Calu3 (cell line): ENCODE measurements at places on chromosomes 6 and 20.

DNA sequence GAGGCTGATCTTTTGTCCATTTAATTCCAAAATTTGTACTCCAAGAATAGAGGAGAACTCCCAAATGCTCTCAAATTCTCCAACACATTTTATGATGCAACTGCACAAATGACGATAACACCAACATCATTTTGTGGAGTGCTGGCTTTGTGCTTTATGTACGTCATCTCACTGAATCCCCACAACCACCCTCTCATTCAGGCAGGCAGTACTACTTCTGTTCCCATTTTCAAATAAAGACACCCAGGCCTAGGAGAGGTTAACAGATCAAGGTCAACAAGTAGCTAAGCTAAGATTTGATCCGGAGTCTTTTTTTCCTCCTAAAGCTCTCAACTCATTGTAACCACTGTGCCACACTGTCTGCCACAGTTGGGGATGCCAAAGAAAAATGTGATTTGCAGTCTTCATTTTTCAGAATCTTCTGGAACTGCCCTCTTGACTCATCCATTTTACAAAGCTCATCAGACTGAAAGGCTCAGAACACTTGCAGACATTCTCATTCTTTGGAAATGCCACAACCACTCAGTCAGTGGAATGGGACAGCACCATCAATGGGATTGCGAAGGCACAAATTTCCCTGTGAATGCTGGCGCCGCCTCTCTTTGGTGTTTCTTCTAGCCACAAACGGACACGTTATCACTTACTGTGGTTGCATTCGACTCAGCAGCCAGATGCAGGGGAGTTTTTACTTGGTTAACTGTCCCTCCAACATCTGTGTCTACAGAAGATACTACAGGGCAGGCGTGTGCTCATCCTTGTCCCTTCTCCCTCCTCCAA, 184.4 kb downstream of the GJA10 start:
- no peak for DNase-seq

DNA sequence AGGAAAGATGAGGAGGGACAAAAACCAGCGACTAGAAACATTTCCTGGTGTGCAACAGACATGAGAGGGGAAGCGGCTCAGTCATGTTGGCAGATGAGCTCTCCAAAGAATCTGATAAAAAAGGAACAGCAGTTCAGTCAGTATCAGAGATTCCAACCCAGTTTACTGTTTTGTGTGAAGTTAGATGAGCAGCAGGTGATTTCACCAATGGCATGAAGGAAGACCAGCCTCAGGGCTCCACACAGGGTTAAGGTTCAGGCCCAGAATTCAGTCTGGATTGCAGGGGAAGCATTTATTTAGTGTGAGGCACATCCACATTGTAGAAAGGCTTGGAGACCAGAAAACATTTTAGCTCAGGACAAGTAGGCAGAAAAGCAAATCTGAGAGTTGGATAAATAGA, 317.8 kb downstream of the C6orf118 start:
- DNase-seq, result no peak

- DNase-seq, result no peak
Measured at GRCh38 chr6:86961455-86962200, 24.3 kb downstream of the HTR1E start.

GRCh38 chr6:44020148-44020547, 107.1 kb downstream of the MRPL14 start:
- DNase-seq, result no peak

DNA sequence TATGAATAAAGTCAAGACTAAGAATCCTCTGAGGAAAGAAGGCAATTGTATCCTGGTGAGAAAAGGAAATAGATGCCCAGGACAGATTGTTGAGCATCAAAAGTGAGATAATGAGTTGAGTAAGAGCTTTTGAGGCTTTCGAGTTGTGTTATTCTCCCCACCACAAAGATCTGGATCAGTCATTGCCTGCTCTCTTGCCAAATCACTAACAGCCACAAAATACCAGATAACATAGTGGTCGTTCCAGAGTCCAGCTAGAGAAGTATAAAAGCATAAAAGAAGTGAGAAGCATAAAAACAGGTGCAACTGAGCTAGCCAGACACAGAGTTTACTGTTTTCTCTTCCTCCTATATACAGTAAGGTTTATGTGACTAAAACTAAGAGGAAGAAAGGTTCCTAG, 4.9 kb downstream of the SPINT4 start:
- DNase-seq, result no peak

DNA sequence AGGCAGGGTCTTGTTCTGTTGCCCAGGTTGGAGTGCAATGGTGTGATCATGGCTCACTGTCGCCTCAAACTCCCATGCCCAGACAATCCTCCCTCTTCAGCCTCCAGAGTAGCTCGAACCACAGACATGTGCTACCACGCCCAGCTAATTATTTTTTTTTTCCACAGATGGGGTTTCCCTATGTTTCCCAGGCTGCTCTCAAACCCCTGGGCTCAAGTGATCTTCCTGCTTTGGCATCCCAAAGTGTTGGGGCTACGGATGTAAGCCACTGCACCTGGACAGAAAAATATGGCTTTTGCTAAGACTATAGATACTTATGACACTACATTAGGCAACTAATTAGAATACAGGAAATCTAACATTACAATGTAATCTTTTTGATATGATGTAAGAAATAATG, 17.9 kb downstream of the RNF24 start:
- no peak for DNase-seq

DNA sequence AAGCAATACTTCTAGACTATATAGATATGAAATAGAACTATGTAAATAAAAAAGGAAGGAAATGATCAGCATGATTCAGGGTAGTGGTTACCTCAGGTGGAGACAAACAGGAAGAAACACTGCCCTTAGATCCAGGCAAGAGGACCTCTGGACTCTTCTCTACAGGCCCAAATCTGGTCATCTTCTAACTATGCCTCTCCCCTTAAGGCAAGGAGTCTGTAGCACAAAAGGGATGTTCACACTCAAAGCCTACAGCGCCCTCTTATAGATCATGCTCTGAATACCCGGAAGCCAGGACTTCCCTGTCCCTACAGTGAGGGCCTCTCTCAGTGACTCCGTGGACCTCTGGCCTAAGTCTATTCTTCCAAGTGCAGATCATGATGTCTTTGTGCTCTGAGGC, 30.4 kb upstream of the HIVEP2 start:
- DNase-seq, result no peak

- no peak for DNase-seq
Measured at GRCh38 chr6:135701426-135701825, 150.1 kb upstream of the PDE7B start.

- no peak for DNase-seq
Measured at GRCh38 chr20:18835466-18836256, 22.1 kb downstream of the SCP2D1 start.

GRCh38 chr20:35049776-35050352, 42.7 kb downstream of the TRPC4AP start:
- no peak for DNase-seq

DNA sequence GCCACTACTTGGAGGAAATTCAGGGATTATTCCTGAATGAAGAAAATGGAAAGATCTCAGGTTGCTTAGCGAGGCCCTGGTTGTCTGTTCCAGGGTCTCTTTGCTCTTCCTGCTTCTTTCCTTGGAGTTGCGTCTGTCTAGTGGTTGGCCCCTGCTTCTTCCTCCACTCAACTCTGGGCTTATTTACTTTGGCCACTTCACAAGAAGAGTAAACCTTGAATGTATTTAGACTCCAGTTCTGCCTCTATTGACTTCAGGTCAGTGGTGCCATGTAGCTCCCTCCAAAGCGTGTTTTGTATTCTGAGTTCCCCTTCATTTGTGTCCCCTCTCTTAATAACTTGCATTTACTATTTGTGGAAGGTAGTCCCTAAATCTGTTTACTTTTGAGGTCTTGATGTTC, 456.5 kb downstream of the UTRN start:
- no peak for DNase-seq

GRCh38 chr6:148700741-148701311, 46.0 kb upstream of the UST start:
- DNase-seq, result no peak
